Right lung (tissue), 10 donors: ENCODE measurements at places on chromosomes 4 and X.
A peak's percentile ranks its signal among the peaks of the same experiment; 100 is the strongest.

GRCh38 chr4:185708348-185708747 lies 103.6 kb downstream of the SORBS2 start:
- DNase-seq: no peak

DNA sequence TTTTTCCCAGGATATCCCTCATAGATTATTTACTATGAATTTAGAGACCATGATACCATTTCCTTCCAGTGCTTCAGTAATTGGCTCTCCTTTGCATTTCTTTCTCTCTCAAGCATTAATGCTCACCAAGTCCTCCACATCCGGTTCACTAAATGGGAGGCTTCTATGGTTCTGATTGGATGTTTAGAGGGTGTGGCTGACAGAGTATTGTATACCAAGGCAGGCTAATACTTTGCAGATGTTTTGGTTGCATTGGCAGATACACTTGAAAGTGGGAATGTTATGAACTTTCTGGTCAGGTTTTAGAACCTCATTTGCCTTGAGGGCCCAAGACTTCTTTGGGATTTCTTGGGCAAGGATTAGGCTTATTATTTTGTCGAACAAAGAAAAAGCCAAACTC lies 24.2 kb downstream of the CBLL2 start:
- no peak for DNase-seq

DNA sequence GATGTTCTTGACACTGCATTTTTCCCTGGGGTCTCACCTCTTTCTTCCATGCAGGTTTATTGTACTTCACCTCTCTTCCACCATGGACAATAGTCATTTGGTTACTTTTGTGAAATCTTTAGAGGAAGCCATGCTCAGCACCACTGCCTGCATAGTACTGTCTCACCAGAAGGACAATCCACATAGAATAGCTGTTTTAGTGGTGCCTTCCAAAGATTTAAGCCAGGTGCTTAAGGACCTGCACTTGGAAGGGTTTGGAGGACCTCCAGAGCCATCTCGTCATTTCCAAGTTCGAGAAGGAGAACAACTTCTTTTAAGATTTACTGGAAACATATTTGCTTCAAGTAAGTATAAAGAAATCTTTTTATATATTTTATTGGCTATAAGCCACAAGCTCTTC lies 26.7 kb downstream of the DTHD1 start:
- peak; percentile 9 for DNase-seq

GRCh38 chrX:105773801-105774200 lies 48.5 kb upstream of the NRK start:
- no peak for DNase-seq

GRCh38 chr4:3442959-3443749 lies 1.4 kb downstream of the HGFAC start:
- DNase-seq: no peak

DNA sequence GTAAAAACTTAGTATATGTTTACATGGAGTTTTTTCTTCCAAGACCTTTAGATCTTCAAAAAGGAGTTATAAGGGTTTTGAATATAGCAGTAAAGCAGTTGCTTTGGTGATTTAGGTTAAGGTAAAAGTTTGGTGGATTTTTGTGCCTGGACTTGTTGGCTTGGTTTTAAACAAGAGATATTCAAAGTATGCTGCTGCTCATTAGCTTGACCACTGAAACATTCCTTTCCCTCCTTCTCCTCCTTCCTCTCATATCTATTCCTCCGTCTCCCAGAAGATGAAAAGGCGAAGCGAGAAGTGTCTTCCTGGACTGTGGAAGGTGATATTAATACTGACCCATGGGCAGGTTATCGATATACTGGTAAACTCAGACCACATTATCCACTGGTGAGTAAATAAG lies 38.4 kb downstream of the METAP1 start:
- DNase-seq: no peak

DNA sequence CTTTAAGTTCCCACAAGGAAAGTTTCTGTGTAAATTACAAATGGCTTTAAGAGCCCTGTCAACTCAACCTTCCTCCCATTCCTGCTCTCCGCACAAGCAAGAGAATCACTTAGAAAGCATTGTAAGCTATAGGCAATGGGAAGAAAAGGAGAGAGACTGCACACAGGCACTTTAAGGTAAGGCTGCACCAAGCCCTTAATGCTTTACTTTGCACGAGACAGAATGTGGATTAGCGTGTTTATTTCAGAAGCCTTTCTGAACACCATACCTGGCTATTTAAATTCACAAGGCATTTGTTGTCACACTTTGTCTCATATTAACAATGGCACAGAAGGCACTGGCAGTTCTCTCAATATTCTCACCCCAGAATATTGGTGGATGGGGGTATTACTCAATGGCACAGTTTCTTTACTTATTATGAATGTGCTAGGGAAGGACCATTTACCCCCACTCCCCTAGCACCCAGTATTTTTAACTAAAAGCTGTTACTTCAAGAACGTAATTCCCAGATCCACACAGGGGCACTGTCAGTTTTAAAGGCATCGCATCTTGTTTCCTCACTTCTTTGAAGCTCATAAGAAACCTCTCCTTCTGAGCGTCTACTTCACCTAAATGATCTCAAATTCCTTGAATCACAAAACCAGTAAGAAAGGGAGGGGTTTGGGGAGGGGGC lies 150.0 kb downstream of the MAML3 start:
- DNase-seq: no peak

GRCh38 chr4:38967260-38968095 lies 64.7 kb downstream of the TMEM156 start:
- DNase-seq: no peak

GRCh38 chrX:154428176-154429171 lies at the start of gene ATP6AP1:
ATP6AP1 (plus strand) TSS chrX:154428677; CDS start chrX:154428693, 16 bp downstream.
- peak; percentile 85 for DNase-seq

DNA sequence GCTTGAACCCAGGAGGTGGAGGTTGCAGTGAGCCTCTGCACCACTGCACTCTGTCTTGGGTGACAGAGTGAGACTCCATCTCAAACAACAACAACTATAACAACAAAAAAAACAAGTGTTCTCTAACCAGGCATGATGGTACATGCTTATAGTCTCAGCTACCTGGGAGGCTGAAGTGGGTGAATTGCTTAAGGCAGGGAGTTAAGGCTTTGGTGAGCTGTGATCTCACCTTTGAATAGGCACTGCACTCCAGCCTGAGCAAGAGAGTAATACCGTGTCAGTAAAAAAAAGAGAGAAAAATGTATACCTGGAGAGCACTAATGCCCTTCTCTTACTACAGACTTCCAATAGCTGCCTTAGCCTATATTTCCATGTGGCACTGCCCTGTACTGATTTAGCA lies 18.9 kb upstream of the USP9X start:
- no peak for DNase-seq

DNA sequence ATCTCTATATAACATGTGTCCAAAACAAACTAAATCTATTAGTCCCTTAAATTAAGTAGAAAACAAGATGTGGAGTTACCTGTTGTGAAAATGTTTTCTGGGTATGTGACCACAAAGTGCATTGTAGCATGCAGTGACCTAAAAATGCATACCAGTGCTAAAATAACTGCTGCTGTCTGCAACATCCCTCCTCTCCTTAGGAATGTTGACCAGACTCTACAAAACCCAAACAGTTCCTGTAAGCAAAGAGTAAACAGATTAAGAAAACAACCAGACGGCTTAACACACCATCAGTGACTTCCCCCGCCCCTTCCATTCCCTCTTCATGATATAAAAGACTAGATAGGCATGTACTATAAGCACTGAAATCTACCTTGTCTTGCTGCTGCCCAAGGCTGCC lies 15.8 kb upstream of the RAB33B start:
- no peak for DNase-seq

DNA sequence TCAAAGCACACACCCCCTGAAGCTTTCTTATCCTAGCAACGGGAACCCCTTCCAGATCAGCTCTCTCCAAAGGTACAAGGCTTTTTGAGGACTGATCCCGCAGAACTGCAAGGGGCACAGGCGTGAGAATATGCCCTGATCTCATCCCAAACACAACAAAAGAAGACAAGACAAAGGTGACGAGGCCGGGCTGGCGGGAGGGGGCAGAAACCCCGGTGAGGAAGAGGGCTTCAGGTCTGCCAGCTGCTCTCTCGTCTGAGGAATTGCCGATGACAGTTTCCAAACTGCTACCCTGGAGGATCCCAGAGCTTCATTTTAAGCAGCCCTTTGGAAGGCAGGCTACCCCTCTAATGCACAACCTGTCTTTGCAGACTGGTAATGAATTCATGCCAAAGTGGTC lies 3.4 kb downstream of the HCFC1 start:
- no peak for DNase-seq

DNA sequence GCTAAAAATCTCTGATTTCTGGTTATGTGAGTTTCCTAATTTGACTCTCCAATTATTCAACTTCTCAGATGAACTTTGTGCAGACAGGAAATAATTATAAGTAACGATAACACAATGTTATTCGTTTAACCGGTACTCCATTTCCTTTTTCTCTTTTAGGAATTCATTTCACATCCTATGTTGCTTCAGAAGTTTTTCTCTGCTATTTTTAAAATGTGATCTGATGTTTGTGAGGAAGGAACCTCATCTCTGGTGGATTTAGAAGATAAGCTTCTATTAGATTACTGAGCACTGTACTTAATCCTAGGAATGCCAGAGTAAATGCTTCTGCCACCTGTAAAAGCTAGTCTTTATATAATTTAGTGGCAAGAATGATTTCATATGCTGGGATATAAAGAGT lies 116.0 kb upstream of the ETNPPL start:
- no peak for DNase-seq

DNA sequence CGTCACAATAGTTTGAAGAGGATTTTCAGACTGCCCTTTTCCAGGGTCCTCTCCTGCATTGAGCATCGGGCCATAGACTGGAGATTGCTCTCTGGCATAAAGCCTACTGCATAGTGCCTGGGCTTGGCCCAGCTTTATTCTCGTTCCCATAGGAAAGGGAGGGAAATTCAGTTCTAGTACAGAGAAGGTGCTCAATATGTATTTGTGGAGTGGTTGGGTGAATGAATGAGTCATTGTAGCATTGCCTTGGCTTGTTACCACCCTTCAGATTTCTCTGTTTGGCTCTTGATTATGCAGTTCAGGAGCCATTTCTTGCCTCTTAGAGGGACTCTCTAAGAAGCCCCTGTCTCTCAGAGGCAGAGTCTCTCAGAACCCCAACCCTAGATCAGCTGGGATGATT lies 2.6 kb downstream of the TMEM35A start:
- DNase-seq: no peak

- DNase-seq: no peak
Measured at GRCh38 chr4:158341896-158342295, 131.6 kb downstream of the TMEM144 start.

GRCh38 chrX:151710457-151710856 lies 5.4 kb upstream of the FATE1 start:
- DNase-seq: no peak

- DNase-seq: no peak
Measured at GRCh38 chr4:127291316-127291715, 341.4 kb upstream of the INTU start.

DNA sequence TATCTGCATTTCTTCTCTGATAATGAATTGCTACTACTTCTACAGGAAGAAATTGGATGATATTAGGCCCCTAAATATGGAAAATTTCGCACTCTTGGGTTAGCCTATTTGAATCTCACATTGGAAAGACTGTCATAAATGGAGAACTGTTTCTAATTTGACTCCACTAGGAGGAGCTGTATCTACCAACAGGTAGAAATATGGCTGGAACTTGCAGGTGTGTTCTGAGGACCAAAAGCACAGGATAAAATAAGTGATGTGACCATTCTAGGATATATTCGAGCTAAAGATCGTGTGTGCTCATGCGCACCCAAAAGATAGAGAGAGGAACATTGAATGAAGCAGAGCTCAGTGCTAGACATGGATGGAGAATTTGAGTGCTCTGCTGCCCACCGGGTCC lies 4.8 kb upstream of the NKAP start:
- DNase-seq: no peak

DNA sequence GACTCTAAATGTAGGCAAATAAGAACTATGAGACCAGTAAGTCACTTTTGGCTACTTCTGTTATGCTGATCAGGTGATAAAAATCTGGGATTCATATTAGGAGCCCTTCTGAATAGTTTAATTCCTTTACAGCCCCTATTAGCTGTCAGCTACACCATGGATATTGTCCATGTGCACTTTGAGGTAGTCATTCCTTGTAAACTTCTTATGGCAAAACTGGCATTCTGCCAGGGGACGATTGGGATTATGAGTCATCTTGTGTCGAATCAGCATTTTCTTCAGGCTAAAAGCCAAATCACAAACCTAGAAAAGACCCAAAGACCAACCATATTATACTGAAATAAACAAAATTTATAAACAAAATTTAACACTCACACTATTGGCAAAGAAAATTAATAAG lies 227.6 kb downstream of the PRDM5 start:
- DNase-seq: peak; percentile 40

DNA sequence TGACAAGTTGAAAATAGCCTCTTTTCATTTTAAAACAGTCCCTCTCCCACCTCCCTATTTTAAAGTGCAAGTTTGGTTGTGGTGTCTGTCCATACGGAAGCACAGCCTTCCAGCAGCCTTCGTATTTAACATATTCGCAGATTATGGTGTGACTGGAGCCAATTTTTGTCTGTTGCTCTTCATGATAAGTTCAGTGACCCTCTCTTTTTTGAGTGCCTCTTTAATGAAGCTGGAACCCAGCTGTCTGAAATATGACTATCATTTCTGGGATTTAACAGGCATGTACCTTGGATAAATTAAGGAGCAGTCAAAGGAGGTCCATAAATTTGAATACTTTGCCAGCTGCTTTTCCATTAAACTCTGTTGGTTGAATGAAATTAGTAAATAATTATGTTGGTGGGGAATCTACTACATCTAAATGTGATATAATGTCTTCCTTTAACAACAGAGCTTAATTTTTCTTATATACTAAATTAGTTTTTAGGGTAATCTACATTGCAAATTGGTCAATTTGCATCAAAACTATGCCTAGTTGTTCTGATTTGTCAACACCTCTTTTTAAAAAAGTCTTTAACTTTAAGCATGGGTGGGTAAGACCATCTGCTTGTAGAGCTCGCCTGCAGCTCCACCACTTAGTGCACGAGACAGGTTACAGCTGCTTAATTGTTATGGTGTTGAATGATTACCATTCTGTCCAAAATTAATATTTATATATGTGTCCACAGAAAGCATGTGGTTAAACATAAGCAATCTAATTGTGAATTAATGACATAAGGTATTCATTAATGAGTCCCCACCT lies 216.6 kb downstream of the DCTD start:
- no peak for DNase-seq

- peak; percentile 52 for DNase-seq
Measured at GRCh38 chrX:103464774-103465117, 54.5 kb downstream of the RAB40A start.
